Glomerular endothelial cell (primary cell): ENCODE measurements at places on chromosomes 2 and 18. TPM values are rescaled to one million over a fixed set of nuclear protein-coding genes. Genes with fewer than 3 reads are reported as not detected.

The PLGLB1 gene
- 1.3 and 3.8 TPM in 2 replicates for total RNA-seq

The DAPL1 gene
- not detected in 2 replicates for total RNA-seq

The RAB6C gene
- not detected in 2 replicates for total RNA-seq

The RAX gene
- total RNA-seq, result not detected in 2 replicates

The UGT1A3 gene
- total RNA-seq, result not detected in 2 replicates

The CDH20 gene
- 0.24 TPM in 1 of 2 replicates, not detected in the other for total RNA-seq
